ENCODE measurements at places on chromosomes 2 and 18.

DNA sequence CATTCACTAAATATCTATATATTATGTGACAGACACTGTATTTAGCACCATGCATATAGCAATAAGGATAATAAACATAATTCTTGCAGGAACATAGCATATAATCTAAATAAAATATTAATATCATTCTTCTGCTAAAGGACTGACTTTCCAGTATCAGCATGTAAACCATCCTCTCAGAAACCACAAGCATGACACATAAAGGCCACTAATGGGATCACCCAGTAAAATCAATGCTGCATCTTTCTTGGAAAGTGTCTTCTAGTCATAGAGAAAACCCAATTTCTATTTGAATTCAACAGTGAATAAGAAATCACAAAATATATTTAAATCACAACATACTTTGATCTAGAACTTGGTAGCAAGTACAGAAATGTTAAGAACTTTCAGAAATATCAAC lies 5.8 kb upstream of the LRP1B start:
- no peak for DNase-seq

DNA sequence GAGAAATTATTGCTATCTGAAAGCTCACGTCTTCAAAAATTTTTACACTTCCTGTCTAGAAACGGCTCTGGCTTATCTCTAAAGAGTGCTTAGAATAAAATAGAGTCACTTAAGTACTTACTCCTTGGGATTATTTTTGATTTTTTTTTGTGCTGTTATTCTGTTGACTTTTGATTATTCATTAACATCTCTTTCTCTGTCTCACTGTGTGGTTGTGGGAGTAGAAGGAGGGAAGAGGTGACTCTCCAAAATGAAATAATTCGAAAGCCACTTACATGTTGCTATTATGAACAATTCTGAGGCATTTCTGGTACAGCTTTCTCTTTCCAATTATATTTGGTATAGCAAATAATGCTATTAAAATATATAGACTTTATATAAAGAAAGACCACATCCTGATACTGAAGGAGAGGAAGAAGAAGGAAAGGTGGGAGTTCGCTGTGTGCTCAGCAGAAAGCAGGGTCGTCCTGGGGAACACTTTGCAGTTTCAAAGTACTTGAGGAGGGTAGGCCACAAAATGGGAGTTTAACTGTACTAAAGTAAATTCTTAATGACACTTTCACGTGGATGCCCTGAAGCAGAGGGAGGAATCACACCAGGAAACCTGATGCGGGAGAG lies 9.6 kb upstream of the MMADHC start:
- DNase-seq, result no peak

- no peak for DNase-seq
Measured at GRCh38 chr2:8398040-8398668, 283.7 kb upstream of the ID2 start.

- DNase-seq, result no peak
Measured at GRCh38 chr2:191264647-191265081, 19.5 kb downstream of the MYO1B start.

- DNase-seq, result no peak
Measured at GRCh38 chr2:193883820-193884219, 1689.1 kb upstream of the TMEFF2 start.

GRCh38 chr2:8118940-8119781 lies 562.7 kb upstream of the ID2 start:
- no peak for DNase-seq

- no peak for DNase-seq
Measured at GRCh38 chr2:60140185-60140584, 413.3 kb downstream of the BCL11A start.

GRCh38 chr2:104368089-104368488 lies 485.8 kb upstream of the POU3F3 start:
- DNase-seq, result no peak

GRCh38 chr2:128552806-128553551 lies 234.3 kb upstream of the HS6ST1 start:
- no peak for DNase-seq

DNA sequence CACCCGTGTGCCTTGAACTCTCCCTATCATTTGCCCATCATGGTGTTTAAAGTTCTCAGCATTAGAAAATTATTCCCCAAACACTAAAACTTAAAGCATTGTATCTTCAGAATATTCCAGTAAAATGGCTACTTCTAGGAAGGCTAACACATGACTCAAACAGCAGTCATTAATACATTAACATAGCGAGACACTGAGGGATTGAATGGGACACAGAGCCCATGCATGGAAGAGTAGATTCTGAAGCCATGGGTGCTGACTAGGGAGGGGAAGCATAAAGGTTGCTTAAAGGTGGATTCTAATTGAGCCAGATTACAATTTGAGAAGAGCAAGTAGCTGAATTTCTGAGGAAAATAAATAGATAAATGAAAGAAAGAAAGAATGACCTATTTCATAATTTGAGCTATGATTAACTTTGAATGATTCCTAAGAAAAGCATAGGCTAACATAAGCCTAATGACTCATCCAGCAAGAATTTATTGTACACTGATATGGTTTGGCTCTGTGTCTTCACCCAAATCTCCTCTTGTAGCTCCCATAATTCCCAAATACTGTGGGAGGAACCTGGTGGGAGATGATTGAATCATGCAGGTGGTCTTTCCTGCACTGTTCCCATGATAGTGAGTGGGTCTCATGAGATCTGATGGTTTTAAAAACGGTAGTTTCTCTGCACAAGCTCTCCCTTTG lies 79.8 kb upstream of the PIK3C3 start:
- no peak for DNase-seq

- DNase-seq, result no peak
Measured at GRCh38 chr2:136233298-136233697, 115.3 kb upstream of the CXCR4 start.

DNA sequence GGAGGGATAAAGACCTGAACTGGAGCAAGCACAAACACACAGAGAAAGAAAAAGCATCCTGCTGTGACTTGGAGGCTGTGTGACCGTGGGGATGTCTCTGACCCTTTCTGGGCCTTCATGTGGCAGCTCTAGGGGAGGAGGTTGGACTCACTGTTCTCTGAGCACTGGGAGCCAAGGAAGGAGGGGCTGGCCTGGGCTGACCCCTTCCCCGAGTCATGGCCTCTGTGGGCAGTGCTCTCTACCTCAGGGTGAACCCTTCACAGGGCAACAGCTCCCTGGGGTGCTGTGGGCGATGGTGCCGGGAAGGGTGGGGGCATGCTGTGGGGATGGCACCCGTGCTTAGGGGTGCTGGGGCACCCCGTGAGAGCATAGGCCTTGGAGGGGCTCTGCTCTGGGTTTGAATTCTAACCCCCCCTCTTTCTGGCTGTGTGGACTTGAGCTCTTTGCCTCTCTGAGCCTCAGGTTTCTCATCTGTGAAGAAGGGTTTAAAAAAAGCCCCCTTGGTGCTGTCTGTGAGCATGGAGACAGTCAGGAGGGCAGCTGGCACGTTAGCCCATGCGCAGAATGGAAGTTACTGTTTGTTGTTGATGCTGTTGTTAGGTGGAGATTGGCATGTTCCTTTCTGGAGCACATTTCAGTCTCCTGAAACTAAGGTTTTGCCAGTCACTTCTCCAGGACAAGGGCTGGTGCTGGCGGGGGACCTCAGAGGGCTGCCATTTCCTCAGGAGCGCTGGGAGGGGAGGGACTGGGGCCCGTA lies 700 bp downstream of the TOGARAM2 start:
- DNase-seq, result no peak

DNA sequence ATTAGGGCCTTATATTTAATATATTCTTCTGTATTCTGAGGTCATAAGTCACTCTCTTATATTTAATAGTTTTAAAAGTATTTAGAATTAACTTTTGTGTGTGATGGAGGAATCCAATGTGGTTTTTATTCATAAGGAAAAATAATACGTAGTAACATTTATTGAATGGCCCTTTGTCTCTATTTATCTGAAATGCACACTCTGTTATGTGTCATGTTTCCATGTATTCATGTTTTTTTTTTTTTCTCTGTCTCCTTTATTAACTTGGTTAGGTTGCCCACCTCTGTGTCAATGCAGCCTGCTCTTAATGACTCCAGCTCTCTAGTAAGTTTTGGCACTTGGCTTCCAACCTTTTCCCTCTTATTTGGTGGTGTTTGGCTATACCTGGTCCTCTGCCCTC lies 33.8 kb downstream of the RNF144A start:
- no peak for DNase-seq

GRCh38 chr18:48161191-48161910 lies 230.9 kb upstream of the SMAD2 start:
- DNase-seq, result peak; percentile 7

DNA sequence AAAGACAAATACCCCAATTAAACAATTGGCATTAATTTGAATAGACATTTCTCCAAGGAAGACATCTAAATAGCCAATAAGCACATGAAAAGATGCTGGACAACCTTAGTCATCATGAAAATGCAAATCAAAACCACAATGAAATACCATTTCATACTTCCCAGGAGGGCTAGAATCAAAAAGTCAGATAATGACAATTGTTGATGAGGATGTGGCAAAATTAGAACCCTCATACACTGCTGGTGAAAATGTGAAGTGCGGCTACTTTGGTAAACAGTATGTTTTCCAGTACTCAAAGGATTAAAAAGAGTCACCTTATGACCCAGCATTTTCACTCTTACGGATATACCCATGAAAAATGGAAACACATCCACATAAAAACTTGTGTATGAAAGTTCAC lies 91.6 kb downstream of the FIGN start:
- DNase-seq, result no peak

- no peak for DNase-seq
Measured at GRCh38 chr2:46369783-46370182, 72.6 kb downstream of the EPAS1 start.

GRCh38 chr2:199558156-199558555 lies 100.4 kb upstream of the SATB2 start:
- no peak for DNase-seq

DNA sequence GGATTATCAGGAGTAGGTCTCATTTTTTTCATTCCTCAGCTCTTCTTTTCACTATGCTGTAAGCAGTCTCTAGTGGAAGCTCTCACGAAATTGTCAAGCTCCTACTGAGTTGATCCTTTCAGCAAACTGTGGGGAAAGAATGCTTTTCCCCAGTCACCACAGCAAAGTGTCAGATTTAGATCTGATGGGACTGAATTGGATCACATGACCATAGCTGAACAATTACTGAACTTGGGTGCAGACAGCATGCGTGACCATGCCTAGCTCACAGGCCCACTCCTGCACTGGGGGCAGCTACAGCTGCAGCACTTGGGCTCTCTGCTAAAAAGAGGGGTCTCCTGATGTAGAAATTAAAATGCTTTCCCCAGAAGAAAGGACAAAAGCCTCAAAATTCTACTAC lies 3.1 kb downstream of the ARHGAP15 start:
- DNase-seq, result no peak

DNA sequence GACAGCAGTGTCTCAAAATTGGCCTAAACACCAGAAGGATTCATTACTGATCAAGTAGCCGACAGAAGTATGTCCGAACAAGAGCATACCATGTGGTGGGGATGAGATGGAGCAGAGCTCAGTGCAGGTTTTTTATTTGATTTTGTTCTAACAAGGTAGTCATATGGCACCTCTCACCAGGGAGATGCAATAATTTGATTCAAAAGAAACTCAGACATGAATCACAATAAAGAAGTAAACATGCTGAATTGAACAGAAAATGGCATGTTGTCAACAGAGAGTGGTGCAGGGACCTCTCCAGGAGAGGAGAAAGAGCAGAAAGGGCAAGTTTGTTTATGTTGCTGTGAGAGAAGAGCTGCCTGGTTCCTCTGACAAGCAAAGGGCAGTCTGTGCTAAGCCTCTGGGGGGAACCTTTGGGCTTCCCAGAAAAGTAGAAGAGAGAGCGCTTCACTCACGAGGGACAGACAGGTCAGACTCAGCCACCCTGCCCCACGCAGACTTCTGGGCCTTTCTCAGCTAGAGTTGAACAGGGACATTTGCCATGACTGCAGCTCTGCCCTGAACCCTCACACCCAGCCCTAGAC lies 351.3 kb upstream of the RAB12 start:
- no peak for DNase-seq

GRCh38 chr2:16763493-16763899 lies 97.9 kb upstream of the CYRIA start:
- DNase-seq, result no peak

- no peak for DNase-seq
Measured at GRCh38 chr2:147420517-147420916, 424.3 kb upstream of the ACVR2A start.

GRCh38 chr18:23550898-23551297 lies 35.4 kb downstream of the NPC1 start:
- no peak for DNase-seq

DNA sequence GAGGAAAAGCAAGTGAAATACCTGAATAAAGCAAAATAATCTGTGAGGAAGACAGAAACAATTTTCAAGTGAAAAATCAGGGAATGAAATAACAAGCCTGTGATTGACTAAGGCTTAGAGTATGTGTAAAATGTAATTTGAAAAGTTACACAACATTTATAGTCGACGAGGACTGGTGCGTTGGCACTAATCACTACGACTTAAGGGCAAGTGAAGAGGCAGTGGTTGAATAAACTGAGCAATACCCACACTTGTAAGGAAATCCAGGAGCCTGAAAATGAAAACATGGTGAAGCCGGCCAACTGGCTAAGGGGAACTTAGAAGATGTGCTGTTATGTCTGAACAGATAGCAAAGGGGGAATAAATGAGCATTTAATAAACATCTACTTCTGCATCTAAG lies 13.4 kb downstream of the DOK1 start:
- DNase-seq, result no peak

- DNase-seq, result no peak
Measured at GRCh38 chr2:128425731-128426620, 107.3 kb upstream of the HS6ST1 start.

- DNase-seq, result no peak
Measured at GRCh38 chr2:15756882-15757819, 165.5 kb downstream of the DDX1 start.

DNA sequence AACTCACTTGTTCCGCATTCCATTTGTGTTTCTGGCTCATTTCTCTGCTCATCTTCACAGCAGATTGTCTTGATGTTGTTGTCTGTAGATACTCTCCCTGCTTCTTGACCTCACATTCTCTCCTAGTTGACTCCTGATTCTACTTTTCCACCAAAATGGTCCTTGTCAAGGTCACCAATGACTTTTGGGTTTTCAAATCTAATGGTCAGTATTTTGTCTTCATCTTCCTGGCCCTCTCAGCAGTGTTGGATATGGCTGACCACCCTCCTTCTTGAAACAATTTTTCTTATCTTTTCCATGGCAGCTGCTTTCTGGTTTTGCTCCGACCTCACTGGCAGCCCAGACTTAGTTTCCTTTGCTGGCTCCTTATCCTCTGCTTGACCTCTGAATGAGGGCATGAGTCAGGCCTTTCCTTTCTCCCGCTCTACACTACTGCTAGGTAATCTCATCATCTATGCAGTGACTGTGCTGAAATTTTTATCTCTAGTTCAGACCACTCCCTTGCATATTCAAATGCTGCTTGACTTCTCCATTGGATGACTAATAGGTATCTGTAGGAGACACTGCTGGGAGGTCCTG lies 386.6 kb upstream of the SPRED2 start:
- no peak for DNase-seq

- DNase-seq, result no peak
Measured at GRCh38 chr18:68763083-68763482, 34.8 kb upstream of the CCDC102B start.

DNA sequence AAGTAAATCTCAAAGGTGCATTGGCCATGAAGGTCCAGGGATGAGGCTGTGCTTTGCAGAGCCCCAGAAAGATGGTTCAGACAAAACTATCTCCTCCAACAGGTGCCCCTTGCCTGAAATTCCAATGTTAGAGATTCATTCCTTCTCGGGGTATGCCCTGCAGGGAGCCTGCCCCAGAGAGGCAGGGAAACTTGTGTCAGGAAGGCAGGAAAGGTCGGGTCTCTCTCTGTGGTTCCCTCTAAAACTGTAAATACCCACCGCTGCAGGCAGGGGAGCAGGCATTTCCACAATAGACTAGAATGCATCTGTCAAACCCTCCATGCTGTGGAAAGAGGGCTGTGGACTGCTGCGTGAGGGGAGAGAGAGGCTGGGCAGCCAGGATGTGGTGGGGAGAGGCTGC lies 207.8 kb upstream of the SMAD2 start:
- no peak for DNase-seq

All from activated gamma-delta T cell treated with anti-CD3 and anti-CD28 coated beads, Interleukin-2, amount 50 U/mL, for 16 hours (primary cell).